Inflammatory macrophage (primary cell): ENCODE measurements at places on chromosomes 2 and 18.
A peak's percentile ranks its signal among the peaks of the same experiment; 100 is the strongest.

DNA sequence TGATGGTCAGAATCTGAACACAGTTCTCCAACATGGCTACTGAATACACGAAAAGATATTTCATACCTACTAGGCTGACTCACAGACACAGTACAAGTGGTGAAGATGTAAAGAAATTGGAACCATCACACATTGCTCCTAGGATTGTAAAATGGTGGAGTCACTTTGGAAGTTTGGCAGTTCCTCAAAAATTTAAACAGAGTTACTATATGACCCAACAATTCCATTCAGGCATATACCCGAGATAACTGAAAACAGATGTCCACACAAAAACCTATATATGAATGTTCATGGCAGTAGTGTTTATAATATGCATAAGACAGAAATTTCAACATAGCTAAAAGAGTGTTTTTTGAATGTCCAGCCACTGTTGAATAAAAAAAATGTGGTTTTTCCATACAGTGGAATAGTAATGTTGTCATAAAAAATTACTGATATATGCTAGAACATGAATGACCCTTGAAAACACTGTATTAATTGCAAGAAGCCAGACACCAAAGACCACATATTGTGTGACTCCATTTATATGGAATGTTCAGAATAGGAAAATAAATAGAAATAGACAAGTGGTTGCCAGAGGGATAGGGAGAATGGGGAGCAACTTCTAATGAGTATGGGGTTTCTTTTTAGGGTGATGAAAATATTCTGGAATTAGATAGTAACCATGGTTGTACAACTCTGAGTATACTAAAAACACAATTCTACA lies 10.1 kb downstream of the RMP24 start:
- no peak for DNase-seq

DNA sequence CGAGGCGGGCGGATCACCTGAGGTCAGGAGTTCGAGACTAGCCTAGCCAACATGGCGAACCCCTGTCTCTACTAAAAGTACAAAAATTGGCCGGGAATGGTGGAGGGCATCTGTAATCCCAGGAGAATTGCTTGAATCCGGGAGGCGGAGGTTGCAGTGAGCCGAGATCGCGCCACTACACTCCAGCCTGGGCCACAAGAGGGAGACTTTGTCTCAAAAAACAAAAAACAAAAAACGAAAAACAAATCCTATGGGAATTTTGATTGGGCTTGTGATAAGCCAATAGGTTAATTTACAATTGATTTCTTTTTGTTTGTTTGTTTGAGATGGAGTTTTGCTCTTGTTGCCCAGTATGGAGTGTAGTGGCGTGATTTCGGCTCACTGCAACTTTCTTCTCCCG lies 24.2 kb upstream of the TOGARAM2 start:
- no peak for DNase-seq

- no peak for DNase-seq
Measured at GRCh38 chr18:61198486-61198885, 134.7 kb upstream of the CDH20 start.

DNA sequence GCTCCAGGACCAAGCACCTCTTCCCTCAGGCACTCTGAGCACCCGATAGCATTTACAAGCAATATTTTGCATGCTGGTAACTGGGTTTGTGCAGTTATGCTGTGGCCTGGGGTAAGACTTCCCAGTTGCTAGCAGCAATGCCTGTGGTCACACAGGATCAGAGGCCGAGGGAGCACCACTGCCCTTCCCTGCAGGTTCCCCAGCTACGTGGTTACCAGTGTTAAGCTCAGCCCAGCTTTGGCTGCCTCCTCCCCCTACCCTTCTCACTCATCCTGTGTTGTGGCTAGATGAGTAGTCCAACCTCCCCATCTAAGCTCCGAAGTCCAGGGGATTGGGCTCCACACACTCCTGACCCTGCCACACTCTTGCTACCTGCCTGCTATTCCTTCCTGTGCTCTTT lies 141.1 kb downstream of the CELF4 start:
- no peak for DNase-seq

DNA sequence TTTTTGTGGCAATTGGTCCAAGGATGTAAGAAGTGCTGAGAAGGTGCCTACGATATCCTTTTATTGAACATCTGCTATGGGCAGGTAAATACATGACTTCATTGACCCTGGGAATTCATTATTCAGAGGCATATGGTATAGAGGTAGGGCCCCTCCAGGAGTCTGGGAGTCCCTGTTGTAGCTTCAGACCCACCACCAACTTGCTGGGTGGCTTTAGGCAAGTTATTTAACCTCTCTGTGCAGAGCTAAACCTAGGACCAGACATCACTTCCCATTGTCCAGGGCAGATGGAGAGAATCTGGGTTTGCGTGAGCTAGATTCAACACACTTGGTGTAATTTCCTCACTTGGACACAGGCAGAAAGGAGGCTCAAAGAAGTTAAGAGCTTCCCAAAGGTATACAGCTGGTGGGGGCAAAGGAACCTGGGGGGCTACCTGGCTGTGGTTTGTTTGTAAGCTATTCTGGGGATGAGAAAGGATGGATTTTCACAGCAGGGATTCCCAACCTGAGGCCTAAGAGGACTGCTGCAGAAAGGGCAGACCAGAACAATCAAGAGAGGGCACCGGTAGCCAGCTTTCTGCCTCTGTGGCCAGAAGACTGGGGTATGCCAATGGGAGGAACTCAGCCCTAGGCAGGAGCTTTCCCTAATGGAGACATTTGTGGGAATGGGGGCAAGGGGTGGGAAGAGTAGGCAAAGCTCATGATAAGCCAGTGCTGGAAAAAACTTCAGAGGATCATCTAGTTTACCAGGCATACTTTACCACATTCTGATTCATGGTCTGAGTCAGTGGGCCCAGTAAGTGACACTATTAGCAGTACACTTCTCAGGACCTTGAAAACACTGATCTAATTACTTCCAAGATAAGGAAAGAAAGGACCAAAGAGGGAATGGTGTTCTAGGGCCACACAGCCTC lies 102.7 kb upstream of the SMAD2 start:
- no peak for DNase-seq

GRCh38 chr18:79620576-79621165 lies 58.9 kb upstream of the CTDP1 start:
- DNase-seq, result no peak

- DNase-seq, result no peak
Measured at GRCh38 chr18:22417496-22418188, at the start of gene CTAGE1. Gene CTAGE1, minus strand, starts transcription at chr18:22417915. Its CDS starts 104 bp downstream, at chr18:22417811.

GRCh38 chr2:54543733-54544396 lies 87.7 kb downstream of the SPTBN1 start:
- no peak for DNase-seq

GRCh38 chr2:24793761-24794435 lies 673 bp downstream of the CENPO start:
- DNase-seq, result peak; percentile 5

- DNase-seq, result no peak
Measured at GRCh38 chr2:206993396-206993911, 54.1 kb downstream of the CPO start.

DNA sequence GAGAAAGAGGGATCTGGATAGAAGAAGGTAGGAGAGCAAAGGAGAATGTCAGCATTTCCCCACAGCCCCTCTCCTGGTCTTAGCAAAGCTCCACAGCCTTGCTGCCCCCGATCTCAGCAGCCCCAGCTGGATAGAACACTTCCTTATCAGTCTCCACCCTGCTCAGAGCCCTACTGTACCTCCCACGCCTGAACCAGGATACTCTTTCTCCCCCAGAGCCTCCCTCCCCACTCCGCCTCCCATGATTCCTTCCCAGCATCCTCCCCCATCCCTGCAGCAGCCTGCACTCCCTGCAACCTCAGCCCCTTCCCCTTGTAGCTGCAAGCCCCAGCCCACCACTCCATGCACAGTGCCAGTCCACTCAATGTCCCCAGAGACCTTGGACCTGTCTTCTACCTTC lies 25.8 kb downstream of the PLB1 start:
- no peak for DNase-seq

- no peak for DNase-seq
Measured at GRCh38 chr2:207594264-207594663, 30.9 kb downstream of the METTL21A start.

- no peak for DNase-seq
Measured at GRCh38 chr2:217988840-217989204, 14.0 kb downstream of the TNS1 start.

DNA sequence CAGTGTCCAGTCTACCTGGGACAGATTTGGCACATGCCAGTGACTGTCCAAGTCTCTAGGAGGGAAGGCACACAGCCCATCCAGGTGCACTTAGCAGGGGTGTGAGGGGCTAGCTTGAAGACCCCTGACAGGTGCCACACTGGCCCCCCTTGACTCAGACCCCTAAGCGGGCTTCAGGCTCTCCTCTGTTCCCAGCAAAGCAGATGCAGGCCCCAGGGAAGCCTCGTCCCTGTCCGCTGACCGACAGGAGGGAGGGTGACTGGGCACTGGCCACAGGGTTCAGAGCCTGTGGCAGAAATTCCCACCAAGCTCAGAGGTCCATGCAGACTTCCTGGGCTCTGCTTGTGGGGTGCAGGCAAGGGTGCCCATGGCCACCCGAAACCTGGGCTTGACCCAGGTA lies 239.8 kb upstream of the MYT1L start:
- DNase-seq, result no peak

DNA sequence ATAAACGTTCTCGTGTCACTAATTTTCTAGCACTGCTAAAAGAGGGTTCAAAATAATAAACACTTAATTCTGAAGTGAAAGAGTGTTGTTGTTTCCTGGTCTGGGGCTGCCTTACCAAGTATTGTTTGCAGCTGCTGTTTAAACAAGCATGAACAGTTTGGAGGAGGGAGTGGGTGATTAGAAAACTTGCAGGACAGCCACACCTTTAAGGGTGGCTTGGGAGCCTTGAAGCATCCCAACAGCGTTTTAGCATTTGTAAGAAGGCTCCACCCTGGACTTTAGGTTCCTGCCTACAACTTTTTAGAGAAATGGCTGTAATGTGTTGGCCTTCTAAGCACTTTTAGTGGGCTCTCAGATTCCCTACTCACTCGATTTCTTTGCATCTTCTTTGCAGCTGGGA lies 371.6 kb downstream of the TGIF1 start:
- DNase-seq, result no peak

- DNase-seq, result peak; percentile 9
Measured at GRCh38 chr2:20579866-20580265, 71.0 kb downstream of the HS1BP3 start.

- DNase-seq, result no peak
Measured at GRCh38 chr2:19021100-19021476, 337.3 kb downstream of the OSR1 start.

- DNase-seq, result no peak
Measured at GRCh38 chr18:42586601-42587000, 528.9 kb downstream of the RIT2 start.

DNA sequence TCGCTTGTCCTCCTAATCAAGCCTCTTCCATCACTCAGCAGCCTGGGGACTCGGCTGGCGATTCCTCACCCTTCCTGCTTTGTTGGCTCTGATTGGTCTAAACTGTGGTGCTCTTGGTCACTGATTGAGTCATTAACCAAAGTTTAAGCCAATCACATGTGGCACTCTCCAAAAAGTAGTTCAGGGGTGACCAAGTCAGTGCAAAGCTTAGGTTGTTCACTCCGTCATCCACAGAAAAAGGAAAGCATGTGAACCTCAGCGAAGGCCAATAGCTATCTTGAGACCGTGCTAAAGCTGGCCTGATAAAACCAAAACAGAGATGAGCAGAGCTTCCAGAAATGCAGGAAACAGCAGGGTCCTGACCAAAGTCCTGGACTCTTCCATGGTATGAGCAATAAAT lies 4.9 kb downstream of the ALPK2 start:
- no peak for DNase-seq

DNA sequence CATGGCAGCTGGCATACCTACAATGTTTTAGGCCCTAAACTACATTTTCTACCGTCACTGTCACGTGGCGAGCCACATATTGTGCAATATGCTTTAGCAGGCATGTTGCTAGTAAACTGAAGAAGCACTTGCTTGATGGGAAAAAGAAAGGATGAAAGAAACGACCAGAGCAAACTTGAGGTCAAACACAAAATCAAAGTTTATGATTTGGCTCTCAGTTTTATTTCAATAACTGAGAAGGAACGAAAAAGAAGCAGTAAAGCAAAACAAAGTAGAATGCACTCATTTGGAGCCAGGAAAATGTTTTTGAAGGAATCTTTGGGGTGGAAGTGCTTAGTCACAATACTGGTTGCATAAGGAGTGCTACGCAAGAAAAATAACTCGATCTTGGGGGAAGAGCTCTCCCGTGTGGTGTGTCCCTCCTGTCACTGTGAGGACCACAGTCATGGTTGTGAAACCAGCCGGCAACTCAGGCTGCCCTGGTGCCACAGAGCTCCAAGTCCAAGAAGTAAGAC lies 349.8 kb downstream of the RBM43 start:
- DNase-seq, result peak; percentile 80

- peak; percentile 53 for DNase-seq
Measured at GRCh38 chr18:23812546-23813440, 123.5 kb downstream of the LAMA3 start.

DNA sequence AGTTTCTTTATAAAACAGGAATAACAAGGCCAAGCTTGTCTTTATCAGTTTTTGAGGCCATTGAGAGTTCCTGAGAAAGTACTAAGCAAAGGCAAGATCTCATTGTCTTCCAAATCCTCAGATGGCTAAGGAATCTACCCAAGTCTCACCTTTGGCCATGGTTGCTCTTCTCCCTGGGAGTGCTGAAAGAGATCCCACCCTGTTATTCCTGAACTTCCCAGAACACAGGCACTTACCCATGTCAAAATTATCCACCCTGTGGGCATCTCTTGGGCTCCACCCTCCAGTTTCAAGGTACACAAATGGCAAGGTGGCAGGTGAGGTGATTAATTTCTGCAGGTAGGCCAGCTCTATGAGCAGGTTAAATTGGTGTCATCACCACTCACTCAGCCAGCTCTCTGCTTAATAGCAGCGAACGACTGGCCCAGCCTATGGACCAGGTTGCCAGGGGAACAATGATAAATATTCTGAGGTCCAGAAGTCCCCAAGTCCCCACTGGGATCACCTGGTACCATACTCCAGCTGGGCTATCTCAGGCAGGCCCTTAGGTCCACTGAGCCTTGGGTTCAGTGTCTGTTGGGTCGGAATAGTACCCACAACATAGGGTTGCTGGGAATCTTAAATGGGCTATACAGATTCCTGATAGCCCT lies 2.3 kb upstream of the SPRED2 start:
- no peak for DNase-seq

DNA sequence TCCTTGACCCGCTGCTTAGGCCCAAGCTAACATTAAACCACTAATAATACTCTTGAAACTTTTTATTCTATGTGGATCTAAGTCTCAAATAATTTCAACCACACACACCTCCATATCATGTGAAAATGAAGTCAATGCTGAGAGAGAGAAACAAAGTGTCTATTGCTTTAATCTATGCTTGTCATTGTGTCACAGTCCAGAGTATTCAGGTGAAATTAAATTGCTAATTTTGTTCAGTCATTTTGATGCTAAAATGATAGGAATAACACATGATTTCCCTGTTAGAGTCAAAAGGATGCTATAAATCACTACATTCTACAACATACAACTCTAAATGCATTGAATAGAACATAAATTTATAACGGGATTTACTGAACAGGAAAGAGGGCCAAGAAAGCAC lies 195.4 kb downstream of the ERBB4 start:
- DNase-seq, result no peak

DNA sequence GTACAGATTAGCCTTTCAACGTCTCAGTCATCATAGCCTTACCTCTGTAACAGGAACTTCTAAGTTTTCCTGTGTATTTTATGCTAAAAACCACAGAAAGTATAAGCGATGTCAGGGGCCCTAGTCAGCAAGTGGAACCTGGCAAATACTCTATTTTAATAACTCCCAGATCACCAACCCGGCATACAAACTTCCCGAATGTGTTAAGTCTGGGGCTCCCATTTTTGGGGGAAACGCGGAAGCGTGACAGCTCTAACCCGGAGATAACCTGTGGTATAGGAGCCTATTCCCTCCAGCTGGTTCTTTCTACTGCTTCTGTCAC lies 574 bp downstream of the NIFK start:
- DNase-seq, result peak; percentile 11

- DNase-seq, result no peak
Measured at GRCh38 chr2:119751706-119752105, 8.0 kb upstream of the PTPN4 start.
